Cerebellar nuclear complex (tissue), 1 donor: ENCODE measurements at places on chromosomes 16 and 17.

DNA sequence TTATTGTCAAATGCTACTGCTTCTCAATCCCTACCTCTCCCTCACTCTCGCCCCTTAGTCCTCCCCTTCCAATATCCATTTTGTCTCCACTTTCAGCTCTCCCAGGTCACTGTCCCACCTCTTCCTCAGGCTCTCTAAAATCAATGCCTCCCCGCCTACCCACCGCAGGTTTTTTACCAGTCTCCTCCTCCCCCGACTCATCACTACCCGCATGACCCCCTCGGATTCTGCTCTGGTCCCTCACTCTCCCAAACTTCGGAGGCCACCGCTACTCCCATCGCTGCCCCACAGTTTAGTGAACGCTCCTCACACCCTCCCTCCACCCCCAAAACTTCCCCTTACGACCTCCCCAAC, 513 bp downstream of the CRLF3 start:
- DNase-seq, result no peak

- no peak for DNase-seq
Observed at GRCh38 chr17:16929035-16929680, 42.8 kb downstream of the TNFRSF13B start.

GRCh38 chr17:41338961-41339485, 11.6 kb downstream of the KRT33A start:
- no peak for DNase-seq

DNA sequence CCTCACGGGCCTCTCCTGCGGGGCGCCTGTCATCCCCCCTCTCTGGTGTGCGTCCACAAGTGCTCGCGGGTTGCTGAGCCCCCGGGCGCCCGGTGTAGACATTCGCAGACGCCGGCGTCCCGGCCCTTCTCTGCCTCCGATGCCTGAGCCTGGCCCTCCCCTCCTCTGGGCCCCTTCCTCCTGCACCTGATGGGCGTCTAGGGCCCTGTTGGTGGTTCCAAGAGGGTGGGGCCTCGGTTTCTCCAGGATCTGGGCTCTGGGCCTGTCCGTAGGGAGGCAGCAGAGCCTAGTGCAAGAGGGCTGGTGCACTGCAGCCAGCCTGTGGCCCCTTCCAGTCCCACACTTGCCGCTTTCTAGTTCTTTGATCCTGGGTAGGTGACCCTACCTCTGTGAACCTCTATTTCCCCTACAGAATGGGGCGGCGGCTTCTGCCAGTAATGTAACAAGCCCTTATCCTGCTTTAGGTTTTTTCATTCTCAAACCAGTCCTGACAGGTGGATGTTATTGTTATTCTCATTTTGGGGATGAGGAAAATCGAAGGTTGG, 623 bp downstream of the E4F1 start:
- no peak for DNase-seq

DNA sequence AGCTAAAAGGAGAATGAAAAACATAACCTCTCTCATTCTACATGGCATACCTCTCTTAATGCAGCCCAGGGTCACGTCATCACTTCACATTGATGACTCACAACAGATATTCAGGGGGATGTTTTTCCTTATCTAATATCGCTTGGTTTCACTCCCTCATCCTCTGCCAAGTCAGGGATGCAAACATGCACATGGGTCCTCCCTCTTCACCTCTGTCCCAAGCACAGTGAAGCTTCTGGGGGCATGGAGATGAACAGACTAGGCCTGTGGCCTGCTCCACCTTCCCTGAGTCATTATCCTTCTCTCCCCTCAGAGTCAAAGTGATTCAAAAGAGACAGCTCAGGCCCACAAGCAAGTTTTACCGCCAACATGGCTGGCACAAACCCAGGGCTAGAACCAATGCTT, 2.3 kb upstream of the MT2A start:
- DNase-seq, result no peak

DNA sequence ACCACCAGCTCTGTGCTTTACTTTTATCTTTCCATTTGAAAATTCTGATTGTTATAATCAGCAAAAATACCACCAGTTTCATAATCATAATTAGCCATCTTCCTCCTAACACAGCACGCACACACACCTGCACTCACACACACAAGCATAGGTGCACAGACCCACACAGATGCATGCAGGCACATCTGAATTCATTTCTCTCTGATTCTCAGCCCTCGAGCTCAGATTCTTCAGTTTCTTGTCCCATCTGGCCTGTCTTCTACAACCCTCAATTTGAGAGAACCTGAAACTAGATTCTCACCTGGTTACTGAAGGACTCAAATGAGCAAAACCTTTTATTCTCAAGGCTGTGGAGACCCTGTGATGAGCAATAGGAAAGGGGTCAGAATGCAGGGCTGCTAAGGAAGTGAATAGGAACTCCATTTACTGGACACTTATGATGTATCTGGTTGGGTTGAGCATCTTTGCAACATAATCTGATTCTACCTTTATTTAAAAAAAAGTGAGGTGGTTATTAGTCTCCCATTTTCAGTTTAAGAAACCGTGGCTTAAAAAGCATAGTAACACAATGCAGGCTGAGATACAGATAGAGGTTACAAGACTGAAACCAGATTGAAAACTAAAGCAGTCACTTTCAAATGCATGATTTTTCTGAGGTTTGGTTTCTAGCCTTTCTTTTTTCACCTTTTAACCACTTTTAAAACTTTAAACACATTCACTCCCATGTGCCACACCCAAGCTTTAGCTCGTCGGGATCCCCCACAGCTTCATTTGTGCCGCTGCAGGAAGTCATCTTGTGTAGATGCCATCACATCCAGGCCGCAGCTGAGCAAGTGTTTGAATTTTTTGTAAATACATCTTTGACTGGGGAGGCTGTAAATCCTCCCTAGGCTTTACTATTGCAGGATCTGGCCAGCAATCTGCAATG, 9.4 kb downstream of the KRT33A start:
- DNase-seq, result no peak

DNA sequence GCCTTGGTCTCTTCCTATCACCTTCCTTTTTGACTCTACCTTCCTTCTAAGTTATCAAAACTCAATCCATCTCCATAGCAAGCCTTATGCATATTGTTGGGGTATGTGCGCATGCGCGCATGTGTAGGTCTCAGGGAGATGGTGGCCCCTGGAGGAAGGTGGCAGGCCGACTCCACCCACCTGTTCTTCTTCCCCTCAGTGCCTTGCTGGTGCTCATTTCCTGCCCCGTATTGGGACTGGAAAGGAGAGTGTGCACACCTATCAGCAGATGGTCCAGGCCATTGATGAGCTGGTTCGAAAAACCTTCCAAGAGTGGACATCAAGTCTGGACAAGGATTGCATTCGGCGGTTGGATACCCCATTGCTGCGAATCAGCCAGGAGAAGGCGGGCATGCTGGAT, 25.2 kb downstream of the DNAH2 start:
- DNase-seq, result no peak

- no peak for DNase-seq
Observed at GRCh38 chr17:64124609-64125008, 5.3 kb downstream of the ERN1 start.

GRCh38 chr17:61904094-61904710, 23.6 kb downstream of the INTS2 start:
- DNase-seq, result no peak

- DNase-seq, result no peak
Observed at GRCh38 chr17:4576161-4576558, 8.2 kb upstream of the SMTNL2 start.

GRCh38 chr17:76633628-76634328, 9.8 kb downstream of the ST6GALNAC1 start:
- DNase-seq, result no peak

GRCh38 chr17:27550291-27550930, 80.6 kb upstream of the LGALS9 start:
- no peak for DNase-seq

DNA sequence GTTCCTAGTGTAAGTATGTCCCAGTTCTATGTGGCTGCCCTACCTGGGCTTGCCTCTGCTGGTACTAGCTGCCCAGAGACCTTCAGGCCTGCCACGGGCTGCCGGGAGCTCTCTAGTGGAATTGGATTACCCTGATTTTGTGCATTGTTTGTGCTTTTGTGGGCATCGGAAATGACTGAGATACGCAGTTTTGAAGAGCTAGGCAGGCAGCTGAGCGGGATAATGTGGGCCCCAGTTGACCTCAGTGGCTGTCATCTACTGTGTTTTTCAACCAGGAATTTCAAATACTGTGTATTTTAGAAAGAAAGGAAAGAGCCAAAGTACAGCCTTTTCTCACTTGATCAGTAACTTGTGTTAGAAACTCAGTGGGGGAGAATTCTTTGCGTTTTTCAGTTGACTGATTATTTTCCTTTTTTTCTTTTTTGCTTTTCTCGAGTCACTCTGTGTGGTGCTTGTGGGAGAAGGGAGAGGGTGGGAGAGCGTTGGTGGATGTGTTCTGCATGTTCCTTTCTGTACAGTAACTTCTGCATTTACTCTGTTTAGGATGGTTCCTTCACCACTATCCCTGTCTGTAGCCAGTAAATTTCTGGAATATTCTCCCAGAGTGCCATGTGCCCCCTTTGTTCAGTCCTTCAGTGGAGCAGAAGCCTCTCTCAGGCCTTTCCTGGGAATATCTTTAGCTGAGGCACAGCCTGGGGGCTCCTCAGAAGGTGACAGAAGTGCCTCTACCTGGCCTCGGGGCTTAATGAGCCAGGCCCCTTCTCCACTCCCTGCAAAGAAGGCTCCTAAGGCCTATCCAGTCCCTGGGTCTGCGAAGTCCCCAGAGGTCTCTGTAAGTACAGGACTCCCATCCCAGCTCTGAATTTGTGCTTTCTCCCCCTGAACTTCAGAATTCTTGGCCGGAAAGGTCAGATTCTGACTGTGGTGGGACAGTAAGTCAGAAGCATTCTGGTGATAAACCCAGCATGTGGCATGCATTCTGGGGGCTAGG, 15.0 kb upstream of the SLC12A3 start:
- no peak for DNase-seq

DNA sequence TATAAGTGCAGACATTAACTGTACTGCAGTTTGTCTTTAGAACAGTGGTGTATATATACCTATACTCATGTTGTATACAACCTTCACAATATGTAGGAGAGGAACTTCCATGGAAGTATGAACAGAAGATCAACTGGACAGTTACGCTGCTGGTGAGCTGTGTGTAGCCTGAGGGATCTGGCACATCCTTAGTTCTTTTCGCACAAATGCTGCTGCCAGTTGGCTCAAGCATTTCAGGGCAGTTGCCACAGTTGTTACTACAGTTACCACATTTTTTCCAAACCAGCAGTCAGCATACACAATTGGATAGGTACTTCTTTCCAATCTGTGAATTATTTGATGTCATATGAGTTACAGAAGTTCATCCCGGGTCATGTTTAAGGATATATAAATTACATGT, 539.6 kb upstream of the HSBP1 start:
- DNase-seq, result no peak
